CD8-positive, alpha-beta memory T cell (primary cell): ENCODE measurements at places on chromosomes 13 and 19. TPM values are rescaled to one million over a fixed set of nuclear protein-coding genes. Genes with fewer than 3 reads are reported as not detected.

- H3K36me3 ChIP-seq = no peaks in the 10 kb centered on the region
- H3K4me3 ChIP-seq = no peak overlapping the region
- no peak overlapping the region for H3K27ac ChIP-seq
- no peak for DNase-seq
- no peaks in the 10 kb centered on the region for H3K27me3 ChIP-seq
Measured at GRCh38 chr13:54845351-54845965, 1816.8 kb downstream of the OLFM4 start.

DNA sequence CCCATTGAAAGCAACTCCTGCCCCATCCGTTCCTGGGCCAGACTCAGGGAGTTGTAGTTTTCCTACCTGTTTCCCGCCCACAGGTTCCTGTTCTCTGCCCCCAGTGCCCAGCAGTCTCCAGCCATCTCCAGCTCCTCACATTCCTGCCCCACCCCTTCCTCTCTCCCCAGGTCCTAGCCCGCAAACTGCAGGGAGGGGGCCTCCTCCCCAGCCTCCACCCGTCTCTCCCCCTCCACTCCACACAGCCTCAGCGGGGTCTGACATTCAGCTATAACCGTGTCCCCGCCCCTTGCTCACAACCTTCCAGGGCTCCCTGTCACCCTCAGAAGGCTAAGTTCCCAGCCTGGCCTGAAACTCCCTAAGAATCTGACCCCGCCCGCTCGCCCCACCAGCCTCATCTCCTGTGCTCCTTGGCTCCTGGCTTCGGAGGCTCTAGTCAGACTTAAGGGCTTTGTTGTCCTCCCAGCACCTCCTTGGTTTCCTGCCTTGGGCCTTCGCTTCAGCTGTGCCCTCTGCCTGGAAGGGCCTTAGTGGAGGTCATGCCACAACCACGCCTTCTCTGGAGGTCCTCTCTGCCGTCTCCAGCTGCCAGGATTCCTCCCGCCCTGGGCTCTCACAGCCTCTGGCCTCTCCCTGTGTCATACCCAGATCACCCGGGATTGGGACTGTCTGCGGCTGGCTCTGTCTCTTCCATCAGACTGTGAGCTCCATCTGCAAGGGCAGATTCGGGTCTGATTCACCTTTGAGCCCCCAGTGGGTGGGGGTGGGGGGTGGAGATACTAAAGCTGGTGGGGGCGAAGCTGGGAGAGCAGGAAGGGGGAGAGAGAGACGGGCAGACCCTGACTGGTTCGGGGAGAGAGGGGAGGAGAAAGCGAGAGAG lies 5.1 kb upstream of the SPACA6 start:
- peak overlapping the region; percentile 54 for H3K27ac ChIP-seq
- H3K36me3 ChIP-seq = no peaks in the 10 kb centered on the region
- H3K4me3 ChIP-seq = no peak overlapping the region
- peaks cover 5% of the 10 kb centered on the region for H3K4me1 ChIP-seq

- no peaks in the 10 kb centered on the region for H3K36me3 ChIP-seq
- no peak overlapping the region for H3K27ac ChIP-seq
- DNase-seq = no peak
Measured at GRCh38 chr13:90732049-90732448, 615.4 kb upstream of the MIR17HG start.

GRCh38 chr13:34756136-34756535 lies 185.9 kb upstream of the NBEA start:
- H3K36me3 ChIP-seq = no peaks in the 10 kb centered on the region
- H3K27me3 ChIP-seq = no peaks in the 10 kb centered on the region
- no peak overlapping the region for H3K27ac ChIP-seq
- H3K4me1 ChIP-seq = no peaks in the 10 kb centered on the region

DNA sequence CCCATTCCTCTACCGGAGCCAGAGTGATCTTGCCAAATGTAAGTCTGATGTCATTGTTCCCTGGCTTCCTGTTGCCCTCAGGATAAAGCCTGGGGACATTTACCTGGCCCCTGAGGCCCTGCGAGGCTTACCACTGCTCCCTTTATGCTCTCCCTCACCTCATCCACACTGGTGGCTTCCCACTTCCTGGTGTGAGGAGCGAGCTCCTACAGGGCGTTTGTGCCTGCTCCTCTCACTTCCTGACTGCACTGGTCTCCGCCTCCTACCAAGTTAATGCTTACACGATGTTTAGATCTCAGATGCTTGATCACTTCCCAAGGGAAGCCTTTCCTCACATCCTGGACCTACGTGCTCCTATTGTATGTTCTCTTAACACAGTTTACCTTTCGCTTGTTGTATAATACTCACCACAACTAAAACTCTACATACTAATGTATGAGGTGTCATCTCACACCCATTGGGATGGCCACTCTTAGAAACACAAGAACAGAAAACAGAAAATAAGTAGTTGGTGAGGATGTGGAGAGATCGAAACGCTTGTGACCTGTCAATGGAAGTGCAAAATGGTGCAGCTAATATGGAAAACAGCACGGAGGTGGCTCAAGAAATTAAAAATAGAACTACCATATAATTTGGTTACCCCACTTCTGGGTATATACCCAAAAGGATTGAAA lies 177.6 kb downstream of the SHISA2 start:
- peaks cover 40% of the 10 kb centered on the region for H3K4me1 ChIP-seq
- H3K4me3 ChIP-seq = peak overlapping the region; percentile 19
- no peak overlapping the region for H3K27ac ChIP-seq
- H3K36me3 ChIP-seq = no peaks in the 10 kb centered on the region
- DNase-seq = no peak
- H3K27me3 ChIP-seq = no peaks in the 10 kb centered on the region

GRCh38 chr19:13830741-13831536 lies 35.7 kb downstream of the ZSWIM4 start:
- no peak overlapping the region for H3K27ac ChIP-seq
- H3K36me3 ChIP-seq = no peaks in the 10 kb centered on the region
- H3K4me3 ChIP-seq = no peak overlapping the region
- DNase-seq = no peak
- H3K27me3 ChIP-seq = no peaks in the 10 kb centered on the region

GRCh38 chr13:112481458-112481857 lies 105.3 kb downstream of the SPACA7 start:
- no peak for DNase-seq
- no peak overlapping the region for H3K27ac ChIP-seq
- H3K4me1 ChIP-seq = no peaks in the 10 kb centered on the region
- no peak overlapping the region for H3K4me3 ChIP-seq
- no peaks in the 10 kb centered on the region for H3K27me3 ChIP-seq

GRCh38 chr19:55368701-55369563 lies 1.3 kb downstream of the IL11 start:
- H3K27me3 ChIP-seq = peaks cover 27% of the 10 kb centered on the region
- H3K4me3 ChIP-seq = no peak overlapping the region
- peaks cover 6% of the 10 kb centered on the region for H3K4me1 ChIP-seq
- no peak overlapping the region for H3K27ac ChIP-seq
- no peaks in the 10 kb centered on the region for H3K36me3 ChIP-seq

DNA sequence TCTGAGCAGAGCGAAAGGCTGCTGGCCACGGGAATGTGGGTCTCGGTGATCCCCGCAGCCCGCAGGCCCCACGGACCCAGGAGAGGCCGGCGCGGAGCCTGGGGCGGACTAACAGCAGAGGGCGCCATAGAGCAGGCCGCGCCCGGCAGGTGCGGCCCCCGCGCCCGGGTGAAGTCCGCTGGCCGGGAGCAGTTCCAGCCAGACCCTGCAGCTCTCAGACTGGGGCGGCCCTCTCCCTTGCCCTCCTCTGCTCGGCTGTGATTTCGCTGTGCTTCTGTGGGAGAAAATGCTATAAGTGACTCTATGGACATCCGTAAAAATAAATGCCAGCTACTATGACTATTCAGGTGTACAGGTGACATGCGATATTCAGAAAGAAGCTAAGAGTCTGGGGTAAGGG lies 37.7 kb downstream of the GSX1 start:
- H3K4me3 ChIP-seq = no peak overlapping the region
- peak; percentile 41 for DNase-seq
- H3K27me3 ChIP-seq = peaks cover 13% of the 10 kb centered on the region
- no peak overlapping the region for H3K27ac ChIP-seq
- H3K4me1 ChIP-seq = peaks cover 11% of the 10 kb centered on the region
- no peaks in the 10 kb centered on the region for H3K36me3 ChIP-seq

DNA sequence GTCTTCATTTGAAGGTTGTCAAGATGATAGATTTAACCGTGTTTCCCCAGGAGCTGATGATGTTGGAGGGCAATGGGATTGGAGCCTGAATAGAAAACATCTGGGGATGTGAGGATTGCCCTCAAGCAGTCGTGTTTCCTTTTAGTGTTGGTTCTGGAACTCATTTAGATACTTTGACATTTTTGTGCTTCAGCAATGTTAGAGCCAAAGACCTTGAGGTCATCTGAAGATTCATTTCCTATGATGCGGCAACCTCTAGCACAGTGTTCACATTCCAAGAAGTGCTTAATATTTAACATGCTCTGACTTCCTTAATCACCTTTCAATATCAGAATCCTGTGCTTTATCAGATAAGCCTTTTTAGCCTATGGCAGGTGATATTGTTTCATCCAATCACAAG lies 82.7 kb downstream of the SLC10A2 start:
- no peaks in the 10 kb centered on the region for H3K27me3 ChIP-seq
- H3K27ac ChIP-seq = no peak overlapping the region
- H3K4me3 ChIP-seq = no peak overlapping the region
- H3K4me1 ChIP-seq = no peaks in the 10 kb centered on the region
- no peaks in the 10 kb centered on the region for H3K36me3 ChIP-seq

GRCh38 chr19:50537769-50538230 lies 24.1 kb upstream of the ASPDH start:
- no peaks in the 10 kb centered on the region for H3K4me1 ChIP-seq
- no peak overlapping the region for H3K4me3 ChIP-seq
- no peaks in the 10 kb centered on the region for H3K36me3 ChIP-seq

GRCh38 chr13:97076898-97077297 lies 82.6 kb upstream of the OXGR1 start:
- no peaks in the 10 kb centered on the region for H3K27me3 ChIP-seq
- no peaks in the 10 kb centered on the region for H3K4me1 ChIP-seq
- no peak overlapping the region for H3K4me3 ChIP-seq
- DNase-seq = no peak
- no peaks in the 10 kb centered on the region for H3K36me3 ChIP-seq
- H3K27ac ChIP-seq = no peak overlapping the region

GRCh38 chr13:21542563-21542962 lies 61.4 kb downstream of the MICU2 start:
- H3K4me3 ChIP-seq = no peak overlapping the region
- H3K27me3 ChIP-seq = no peaks in the 10 kb centered on the region
- H3K36me3 ChIP-seq = peaks cover 4% of the 10 kb centered on the region
- DNase-seq = no peak

- H3K27ac ChIP-seq = no peak overlapping the region
- H3K4me1 ChIP-seq = no peaks in the 10 kb centered on the region
- no peak overlapping the region for H3K4me3 ChIP-seq
Measured at GRCh38 chr13:26600343-26600742, 42.9 kb downstream of the WASF3 start.

DNA sequence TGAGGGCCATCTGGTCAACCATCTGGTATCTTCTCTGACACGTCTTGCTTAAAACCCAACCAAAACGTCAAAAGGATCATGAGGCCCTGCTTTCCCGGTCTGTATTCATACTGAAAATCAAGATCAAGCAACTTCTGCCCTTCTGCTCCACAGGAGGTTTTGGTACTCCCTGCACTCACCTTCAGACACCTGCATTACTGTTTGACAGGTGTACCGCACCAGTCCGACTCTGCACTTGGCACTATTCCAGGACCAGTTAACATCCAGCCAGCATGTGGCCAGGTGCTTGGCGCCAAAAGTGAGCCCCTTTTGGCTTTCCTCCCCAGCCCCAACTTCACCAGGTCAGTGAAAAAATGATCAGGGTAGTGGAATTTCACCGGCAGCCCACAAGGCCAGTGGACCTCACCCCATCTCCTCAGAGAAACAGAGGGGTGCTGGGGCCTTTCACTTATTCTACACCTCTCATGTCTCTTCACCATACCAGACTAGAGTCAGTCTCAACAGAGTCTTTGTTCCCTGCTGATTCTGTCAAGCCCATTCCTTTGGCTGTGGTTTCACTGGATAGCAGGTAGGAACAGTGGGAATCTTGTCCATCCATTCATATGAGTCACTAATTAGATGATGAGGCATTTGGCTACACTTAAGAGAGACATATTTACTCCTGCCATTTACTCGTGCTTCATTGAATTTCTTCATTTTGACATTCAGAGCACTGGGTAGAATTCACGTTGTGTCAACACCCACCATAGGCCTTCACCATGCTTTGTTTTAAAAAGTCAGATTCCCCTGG lies 85.3 kb downstream of the ZNF726 start:
- no peaks in the 10 kb centered on the region for H3K36me3 ChIP-seq
- no peak overlapping the region for H3K4me3 ChIP-seq
- no peak for DNase-seq
- no peaks in the 10 kb centered on the region for H3K4me1 ChIP-seq
- no peak overlapping the region for H3K27ac ChIP-seq
- no peaks in the 10 kb centered on the region for H3K27me3 ChIP-seq

DNA sequence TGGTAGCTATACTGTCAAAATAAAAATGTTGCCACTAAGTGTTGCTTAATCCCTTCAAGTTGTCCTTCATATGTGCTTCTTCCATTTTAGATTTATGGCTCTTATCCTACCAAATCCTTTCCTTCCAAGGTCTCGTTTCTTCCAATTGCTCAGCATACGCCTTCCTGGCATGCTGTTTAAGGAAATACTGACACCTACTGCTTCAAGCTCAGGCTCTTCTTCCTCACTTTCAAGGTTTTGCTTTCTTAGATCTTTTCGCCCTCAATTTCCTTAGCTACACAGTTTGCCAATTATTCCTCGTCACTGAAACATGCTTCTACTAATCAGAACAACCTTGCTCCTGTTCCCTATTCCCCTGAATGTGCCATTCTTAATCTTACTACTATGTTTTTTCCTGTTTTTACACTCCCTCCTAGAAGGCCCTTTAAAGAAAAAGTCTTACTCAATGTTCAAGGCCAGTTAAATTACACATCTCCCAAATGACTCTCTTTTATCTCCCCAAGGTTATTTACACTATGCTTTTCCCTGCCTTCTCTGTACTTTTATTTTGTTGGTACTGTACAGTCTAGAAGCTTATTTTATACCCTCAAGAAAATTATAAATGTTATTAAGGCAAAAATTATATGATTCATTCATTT lies 343.1 kb downstream of the MZT1 start:
- H3K27me3 ChIP-seq = no peaks in the 10 kb centered on the region
- H3K4me1 ChIP-seq = no peaks in the 10 kb centered on the region
- no peak for DNase-seq

FFAR2 gene
- not detected for total RNA-seq

ZNF616 gene
- total RNA-seq = 11.2 TPM

TEX101 gene
- not detected for total RNA-seq

GFY gene
- total RNA-seq = not detected

HS6ST3 gene
- not detected for total RNA-seq

ANGPTL4 gene
- not detected for total RNA-seq

OVOL3 gene
- total RNA-seq = not detected

PRTN3 gene
- total RNA-seq = not detected

ZNF724 gene
- total RNA-seq = 10.7 TPM

ZNF793 gene
- total RNA-seq = 4.1 TPM

ONECUT3 gene
- not detected for total RNA-seq

SIRT6 gene
- total RNA-seq = 33.5 TPM

TNFSF9 gene
- 11.3 TPM for total RNA-seq

CLEC17A gene
- 0.72 TPM for total RNA-seq

FBN3 gene
- total RNA-seq = not detected

GIPR gene
- 1.9 TPM for total RNA-seq
